Neural crest cell (in vitro differentiated cells): ENCODE measurements at places on chromosomes 6 and 20.
A peak's percentile ranks its signal among the peaks of the same experiment; 100 is the strongest.

GRCh38 chr20:49352751-49353150 lies 74.9 kb upstream of the ZNFX1 start:
- no peak for DNase-seq

DNA sequence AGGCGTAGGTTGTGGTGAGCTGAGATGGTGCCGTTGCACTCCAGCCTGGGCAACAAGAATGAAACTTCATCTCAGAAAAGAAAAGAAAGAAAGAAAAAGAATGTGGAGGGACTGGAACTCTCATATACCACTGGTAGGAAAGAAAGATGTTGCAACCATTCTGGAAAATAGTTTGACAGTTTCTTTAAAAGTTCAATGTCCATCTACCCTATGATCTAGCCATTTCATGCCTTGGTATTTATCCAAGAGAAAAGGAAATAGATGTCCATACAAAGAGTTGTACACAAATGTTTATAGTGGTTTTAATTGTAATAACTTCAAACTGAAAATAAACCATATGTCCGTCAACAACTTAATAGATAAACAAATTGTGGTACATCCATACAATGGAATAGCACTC lies 190.1 kb upstream of the ZNF217 start:
- DNase-seq = no peak

GRCh38 chr6:159023893-159024292 lies 20.9 kb downstream of the TAGAP start:
- DNase-seq = no peak

DNA sequence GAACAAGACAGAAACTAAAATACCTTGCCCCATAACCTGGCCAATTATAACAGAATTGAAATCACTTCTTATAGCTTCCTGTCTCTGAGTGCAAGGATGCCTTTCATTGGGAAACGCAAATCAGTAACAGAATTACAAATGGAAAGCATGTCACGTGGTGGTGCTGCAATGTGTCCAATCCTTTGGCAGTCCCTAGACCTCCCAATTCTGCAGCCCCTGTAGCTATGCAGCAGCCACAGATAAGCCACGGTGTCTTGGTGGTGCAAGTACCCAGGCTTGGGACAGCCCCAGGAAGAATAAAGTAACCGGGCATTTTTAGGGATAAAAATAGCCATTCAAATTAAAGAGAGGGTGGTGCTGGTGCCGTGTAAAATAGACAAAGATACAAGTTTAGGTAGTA lies 134.6 kb upstream of the CCN2 start:
- no peak for DNase-seq

DNA sequence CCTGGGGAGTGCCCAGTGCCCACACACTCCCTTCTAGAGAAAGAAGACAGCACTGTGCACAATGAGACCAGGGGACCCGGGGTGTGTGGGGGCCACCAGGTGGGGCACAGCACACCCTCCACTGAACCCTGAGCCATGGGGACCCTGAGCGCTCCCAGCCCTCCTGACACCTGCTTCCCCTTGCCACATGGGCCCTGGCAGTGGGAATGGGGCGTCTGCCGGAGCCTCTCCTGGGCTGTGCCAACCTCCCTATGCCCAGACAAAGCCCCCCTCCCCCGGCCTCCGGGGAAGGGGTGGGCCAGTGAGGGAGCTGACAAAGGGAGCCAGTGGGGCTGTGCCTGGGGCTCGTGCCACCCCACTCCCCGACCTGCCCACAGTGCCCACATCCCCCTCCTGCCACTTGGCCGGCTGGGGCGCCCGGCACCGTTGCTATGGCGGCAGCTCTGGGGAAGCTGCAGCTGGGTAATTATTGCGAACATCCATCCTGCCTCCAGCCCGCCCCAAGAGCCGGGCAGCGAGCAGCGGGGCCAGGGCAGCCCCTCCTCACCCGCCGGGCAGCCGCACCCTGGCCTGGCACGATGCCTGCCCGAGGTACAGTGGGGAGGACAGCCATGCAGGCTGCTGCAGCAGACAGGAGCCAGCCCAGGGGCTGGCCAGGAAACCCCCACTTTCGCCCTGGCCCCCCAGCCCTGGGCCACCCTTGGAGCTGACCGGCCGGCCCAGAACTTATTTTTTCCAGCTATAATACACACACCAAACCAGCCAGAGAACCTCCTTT lies 41.9 kb upstream of the NOL4L start:
- no peak for DNase-seq

- DNase-seq = peak; percentile 43
Observed at GRCh38 chr6:27472182-27472616, 706 bp downstream of the ZNF184 start.
